ENCODE measurements at places on chromosomes 11 and 22.

DNA sequence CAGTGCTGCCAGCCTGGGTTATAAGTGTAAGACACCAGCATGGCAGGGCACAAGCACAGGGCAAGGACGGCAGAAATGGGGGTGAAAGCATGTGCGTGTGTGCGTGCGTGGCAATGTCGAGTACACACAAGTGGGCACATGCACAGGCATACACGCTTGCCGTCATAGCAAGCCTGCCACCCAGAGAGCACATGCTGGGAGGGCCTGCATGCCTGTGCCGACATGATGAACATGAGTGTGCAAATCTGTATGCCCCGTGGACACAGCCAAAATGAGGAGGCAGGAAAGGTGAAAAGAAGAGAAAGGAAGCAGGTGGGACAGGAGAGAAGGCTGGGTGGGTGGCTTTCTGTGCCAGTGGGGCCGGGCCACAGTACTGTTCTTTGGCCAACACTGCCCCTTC lies 62.9 kb downstream of the NECTIN1 start:
- no peak overlapping the region for H3K4me3 ChIP-seq
- no peaks in the 10 kb centered on the region for H3K36me3 ChIP-seq
- H3K27ac ChIP-seq, result no peak overlapping the region
- H3K4me1 ChIP-seq, result peaks cover 14% of the 10 kb centered on the region
- H3K27me3 ChIP-seq, result peaks cover 6% of the 10 kb centered on the region
- DNase-seq, result no peak

DNA sequence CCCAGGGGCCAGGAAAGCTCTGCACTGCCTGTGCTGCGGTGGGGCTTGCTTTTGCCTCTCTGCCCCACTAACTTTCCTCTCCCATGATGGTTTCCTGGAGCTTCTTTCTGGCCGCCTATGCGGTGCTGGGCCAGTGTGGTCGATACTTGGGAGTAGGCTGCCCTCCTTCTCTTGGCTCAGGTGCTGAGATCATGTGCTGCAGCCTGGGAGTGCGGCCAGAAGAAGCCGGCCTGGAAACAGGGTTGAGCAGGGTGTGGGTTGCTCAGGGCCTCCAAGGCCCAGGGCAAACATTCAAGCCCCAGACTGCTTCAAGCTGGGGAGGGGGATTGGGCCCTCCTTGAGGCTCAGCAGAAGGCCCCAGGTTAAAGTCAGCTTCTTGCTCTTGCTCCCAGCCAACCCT lies 125.0 kb downstream of the NTM start:
- H3K27me3 ChIP-seq, result peaks cover 6% of the 10 kb centered on the region
- H3K4me3 ChIP-seq, result no peak overlapping the region
- H3K4me1 ChIP-seq, result no peaks in the 10 kb centered on the region
- H3K36me3 ChIP-seq, result no peaks in the 10 kb centered on the region
- H3K27ac ChIP-seq, result no peak overlapping the region

DNA sequence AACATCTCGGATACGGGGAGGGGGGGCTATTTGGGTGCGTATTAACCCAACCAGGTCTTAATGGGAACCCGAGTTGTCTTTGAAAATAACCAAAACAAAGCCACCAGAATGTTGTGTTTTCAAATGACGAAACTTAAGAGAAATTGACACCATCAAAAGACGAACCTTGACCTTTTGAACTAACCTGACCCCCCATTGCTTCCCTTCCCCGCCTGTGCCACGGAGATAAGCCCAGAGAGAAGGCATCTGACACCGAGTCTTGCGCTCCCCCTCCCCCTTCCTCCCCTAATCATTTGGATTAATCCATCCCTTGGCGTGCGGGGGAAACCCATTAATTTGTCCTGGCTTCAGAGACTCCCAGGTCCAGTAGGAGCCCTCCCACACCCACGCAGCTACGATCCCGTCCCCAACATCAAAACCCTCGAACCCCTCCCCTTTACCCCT lies 4.5 kb upstream of the GCAT start:
- H3K27me3 ChIP-seq, result peaks cover 16% of the 10 kb centered on the region
- H3K36me3 ChIP-seq, result peaks cover 4% of the 10 kb centered on the region
- peak overlapping the region; percentile 89 for H3K4me3 ChIP-seq

- peaks cover 5% of the 10 kb centered on the region for H3K4me1 ChIP-seq
- H3K36me3 ChIP-seq, result peaks cover 3% of the 10 kb centered on the region
- H3K4me3 ChIP-seq, result no peak overlapping the region
- DNase-seq, result no peak
- no peaks in the 10 kb centered on the region for H3K27me3 ChIP-seq
Measured at GRCh38 chr11:74366576-74366975, 31.7 kb downstream of the PGM2L1 start.

- DNase-seq, result no peak
- H3K4me1 ChIP-seq, result no peaks in the 10 kb centered on the region
- no peaks in the 10 kb centered on the region for H3K36me3 ChIP-seq
- H3K4me3 ChIP-seq, result no peak overlapping the region
- H3K27ac ChIP-seq, result no peak overlapping the region
Measured at GRCh38 chr11:132402071-132402684, 1031.8 kb downstream of the NTM start.

- no peaks in the 10 kb centered on the region for H3K36me3 ChIP-seq
- DNase-seq, result no peak
- no peak overlapping the region for H3K27ac ChIP-seq
- H3K4me1 ChIP-seq, result no peaks in the 10 kb centered on the region
- H3K27me3 ChIP-seq, result peaks cover 35% of the 10 kb centered on the region
- H3K4me3 ChIP-seq, result no peak overlapping the region
Measured at GRCh38 chr11:12914400-12914912, 94.7 kb upstream of the RASSF10 start.

DNA sequence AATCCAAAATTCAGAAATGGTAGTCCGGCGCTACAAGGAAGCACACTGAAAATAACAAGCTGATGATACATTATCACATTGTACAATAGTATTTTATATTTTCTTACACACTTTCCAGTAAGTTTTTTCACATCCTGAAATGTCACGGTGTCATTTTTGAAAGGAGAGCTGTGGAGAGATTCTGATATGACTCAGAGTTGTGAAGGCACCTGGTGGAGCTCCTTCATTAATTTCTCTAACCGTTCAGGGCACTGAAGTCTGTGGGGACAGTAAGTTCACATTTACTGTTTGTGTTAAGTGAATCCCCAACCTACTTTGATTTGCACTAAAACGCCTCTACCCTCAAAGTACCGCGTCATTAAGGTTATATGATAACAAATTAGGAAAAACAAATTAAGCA lies 13.3 kb downstream of the LDHAL6A start:
- H3K27me3 ChIP-seq, result no peaks in the 10 kb centered on the region
- H3K4me1 ChIP-seq, result no peaks in the 10 kb centered on the region
- no peaks in the 10 kb centered on the region for H3K36me3 ChIP-seq
- DNase-seq, result no peak
- no peak overlapping the region for H3K4me3 ChIP-seq

DNA sequence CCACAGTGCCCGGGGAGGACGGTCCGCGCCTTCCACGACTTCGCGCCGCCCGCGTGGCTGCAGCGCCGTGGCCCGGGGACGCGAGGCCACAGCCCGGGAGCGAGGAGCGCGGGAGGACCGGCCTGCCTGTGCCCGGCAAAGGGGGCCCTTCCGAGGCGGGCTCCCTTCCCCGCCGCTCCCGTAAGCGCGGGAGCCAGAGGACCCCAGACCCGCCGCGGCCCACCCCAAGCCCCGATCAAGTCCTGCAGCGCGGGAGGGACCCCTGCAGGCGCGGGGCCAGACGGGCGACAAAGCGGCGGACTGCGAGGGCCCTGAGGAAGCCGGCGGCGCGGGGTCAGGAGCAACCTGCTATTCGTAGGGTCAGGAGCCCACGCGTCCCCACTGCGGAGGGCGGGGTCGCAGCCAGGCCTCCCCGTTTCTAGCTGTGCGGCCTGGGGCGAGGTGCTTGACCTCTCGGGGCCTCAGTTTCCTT lies 110.3 kb downstream of the WNT7B start:
- peaks cover 17% of the 10 kb centered on the region for H3K36me3 ChIP-seq
- peaks cover 10% of the 10 kb centered on the region for H3K4me1 ChIP-seq
- DNase-seq, result no peak
- H3K27me3 ChIP-seq, result peaks cover 45% of the 10 kb centered on the region

GRCh38 chr11:19995145-19995544 lies 165.1 kb downstream of the DBX1 start:
- H3K4me3 ChIP-seq, result no peak overlapping the region
- no peak overlapping the region for H3K27ac ChIP-seq
- DNase-seq, result no peak
- H3K27me3 ChIP-seq, result peaks cover 26% of the 10 kb centered on the region

DNA sequence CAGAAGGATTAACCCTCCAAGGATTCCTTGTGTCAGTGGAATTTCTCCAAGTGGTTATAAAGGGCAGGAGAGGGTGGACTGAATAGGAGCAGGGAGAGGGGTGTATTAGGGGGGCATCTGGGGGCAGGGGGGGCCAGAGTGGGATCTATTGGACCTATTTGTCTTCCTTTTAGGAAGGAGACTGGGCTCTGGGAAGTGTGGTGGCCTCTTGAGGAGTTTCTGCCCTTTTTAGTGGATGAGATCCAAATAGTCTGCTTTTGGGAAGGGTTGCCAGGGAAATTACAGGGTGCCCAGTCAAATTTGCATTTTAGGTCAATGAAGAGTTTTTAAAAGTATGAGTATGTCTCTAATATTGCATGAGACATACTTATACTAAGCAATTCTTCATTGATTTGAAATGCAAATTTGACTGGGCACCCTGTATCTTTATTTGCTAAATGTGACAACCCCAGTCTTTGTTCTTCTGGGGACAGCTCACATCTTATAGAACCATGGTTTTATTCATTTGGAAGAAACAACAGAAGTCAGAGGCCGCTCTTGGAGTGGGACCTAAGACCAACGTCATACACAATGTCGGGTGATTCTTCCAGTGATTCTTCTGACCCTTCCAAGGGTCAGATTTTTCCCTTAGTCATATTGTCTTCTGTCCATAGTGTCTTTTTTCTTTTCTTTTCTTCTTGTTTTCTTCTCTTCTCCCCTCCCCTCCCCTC lies 429 bp upstream of the SLC22A6 start:
- H3K27me3 ChIP-seq, result peaks cover 42% of the 10 kb centered on the region
- no peak overlapping the region for H3K4me3 ChIP-seq
- DNase-seq, result no peak
- no peak overlapping the region for H3K27ac ChIP-seq
- H3K36me3 ChIP-seq, result no peaks in the 10 kb centered on the region

GRCh38 chr11:115535781-115536180 lies 31.6 kb upstream of the CADM1 start:
- H3K4me3 ChIP-seq, result no peak overlapping the region
- H3K4me1 ChIP-seq, result no peaks in the 10 kb centered on the region
- no peak for DNase-seq
- H3K36me3 ChIP-seq, result no peaks in the 10 kb centered on the region

DNA sequence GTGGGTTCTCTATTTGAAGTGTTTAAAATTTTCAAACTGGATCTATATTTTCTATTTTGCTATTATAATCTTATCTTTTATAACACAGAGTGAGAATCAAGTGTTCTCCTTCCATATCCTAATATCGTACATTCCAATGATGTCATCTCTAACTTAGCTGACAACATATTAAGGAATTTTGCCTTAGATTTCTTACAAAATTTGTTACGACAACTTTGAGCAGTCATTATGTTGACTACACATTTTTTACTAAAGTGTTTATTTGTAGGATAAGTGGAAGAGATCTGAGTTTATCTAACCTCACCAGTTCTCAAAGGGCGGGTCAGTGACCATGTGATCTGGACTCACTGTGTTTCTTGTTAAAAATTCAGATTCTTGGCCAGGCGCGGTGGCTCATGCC lies 12.7 kb downstream of the BTG4 start:
- H3K4me1 ChIP-seq, result peaks cover 3% of the 10 kb centered on the region
- H3K4me3 ChIP-seq, result no peak overlapping the region
- H3K27ac ChIP-seq, result no peak overlapping the region

DNA sequence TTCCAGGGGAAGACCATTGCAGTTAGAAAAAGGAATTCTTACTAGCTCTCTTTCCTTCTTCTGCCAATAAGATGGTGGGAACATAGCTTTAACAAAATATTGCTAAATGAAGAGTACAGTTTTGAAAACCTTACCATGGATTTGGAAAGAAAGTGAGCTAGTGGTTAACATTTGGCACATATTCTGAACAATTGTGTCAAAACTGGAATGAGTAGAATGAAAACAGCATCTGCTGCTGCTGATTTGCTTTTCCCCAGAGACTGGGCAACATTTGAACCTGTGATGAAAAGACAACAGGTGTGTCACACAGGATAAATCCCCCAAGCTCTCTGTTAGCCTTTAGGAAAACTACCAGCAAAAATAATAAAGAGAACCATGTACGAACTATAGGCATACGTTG lies 761.4 kb downstream of the KCNA4 start:
- no peaks in the 10 kb centered on the region for H3K27me3 ChIP-seq
- H3K4me1 ChIP-seq, result no peaks in the 10 kb centered on the region
- H3K27ac ChIP-seq, result no peak overlapping the region
- no peak for DNase-seq

- H3K27ac ChIP-seq, result peak overlapping the region; percentile 96
- peaks cover 4% of the 10 kb centered on the region for H3K36me3 ChIP-seq
- peak overlapping the region; percentile 78 for H3K4me3 ChIP-seq
- no peaks in the 10 kb centered on the region for H3K27me3 ChIP-seq
- no peak for DNase-seq
- peaks cover 71% of the 10 kb centered on the region for H3K4me1 ChIP-seq
Measured at GRCh38 chr11:128735935-128736605, 42.2 kb downstream of the FLI1 start.

DNA sequence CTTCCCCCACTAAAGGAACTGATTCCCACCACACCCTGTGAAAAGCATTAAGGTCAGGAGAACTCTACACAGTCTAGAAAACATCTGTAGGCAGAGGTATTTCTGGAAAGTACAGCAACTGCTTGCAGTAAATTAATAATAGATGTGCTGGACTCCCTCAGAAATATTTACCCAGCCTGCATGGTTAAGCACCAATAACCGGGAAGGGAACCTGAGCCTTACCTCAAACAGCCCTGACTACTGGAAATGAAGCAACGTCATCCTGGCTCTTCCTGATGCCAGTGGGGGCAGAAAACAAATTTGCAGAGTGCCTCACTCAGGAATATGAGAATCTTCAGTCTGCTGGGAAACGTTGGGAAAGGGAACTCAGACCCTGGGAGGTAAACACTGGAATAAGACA lies 318.1 kb downstream of the TENM4 start:
- no peak overlapping the region for H3K27ac ChIP-seq
- no peaks in the 10 kb centered on the region for H3K36me3 ChIP-seq
- no peak for DNase-seq

DNA sequence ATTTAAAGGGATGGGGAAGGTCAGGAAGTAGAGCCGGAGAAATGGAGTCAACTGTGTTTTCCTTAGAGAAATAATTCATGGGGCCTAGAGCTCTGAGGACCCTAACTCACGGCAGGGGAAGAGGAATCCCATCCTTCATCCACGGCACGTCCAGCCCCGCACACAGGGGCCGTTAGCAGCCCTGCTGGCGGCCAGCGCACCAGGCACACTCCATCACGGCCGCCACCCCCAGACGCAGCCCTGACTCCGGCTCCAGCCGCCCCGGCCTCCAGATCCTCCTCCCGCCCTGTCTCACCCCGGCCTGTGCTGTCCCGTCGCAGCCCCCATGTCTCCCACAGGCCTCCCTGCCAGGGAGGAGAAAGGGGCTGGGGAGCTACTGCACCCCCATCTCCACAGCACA lies 11.2 kb downstream of the MRPL23 start:
- DNase-seq, result no peak
- H3K27ac ChIP-seq, result no peak overlapping the region
- H3K27me3 ChIP-seq, result no peaks in the 10 kb centered on the region
- no peak overlapping the region for H3K4me3 ChIP-seq
- H3K36me3 ChIP-seq, result no peaks in the 10 kb centered on the region

All from T-helper 17 cell (primary cell).